ENCODE measurements at places on chromosomes 1 and 21. TPM values are rescaled to one million over a fixed set of nuclear protein-coding genes. Genes with fewer than 3 reads are reported as not detected.
A peak's percentile ranks its signal among the peaks of the same experiment; 100 is the strongest.

DNA sequence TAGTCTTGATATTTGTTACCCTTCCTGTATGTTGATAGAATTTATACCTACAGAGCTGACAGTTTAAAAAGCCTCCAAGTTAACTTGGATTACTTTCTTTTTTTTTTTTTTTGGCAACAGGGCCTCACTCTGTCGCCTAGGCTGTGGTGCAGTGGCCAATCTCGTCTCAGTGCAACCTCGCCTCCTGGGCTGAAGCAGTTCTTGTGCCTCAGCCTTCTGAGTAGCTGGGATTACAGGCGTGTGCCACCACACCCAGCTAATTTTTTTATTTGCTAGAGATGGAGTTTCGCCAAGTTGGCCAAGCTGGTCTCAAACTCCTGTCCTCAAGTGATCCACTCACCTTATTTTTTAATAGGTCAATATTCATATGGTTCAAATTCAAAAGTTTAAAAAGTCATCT, 32.7 kb downstream of the WDTC1 start:
- H3K27me3 ChIP-seq: no peaks in the 10 kb centered on the region
- H3K36me3 ChIP-seq: peaks cover 56% of the 10 kb centered on the region
- H3K4me3 ChIP-seq: no peak overlapping the region
- no peak overlapping the region for H3K27ac ChIP-seq
- H3K4me1 ChIP-seq: no peaks in the 10 kb centered on the region
- no peak for DNase-seq

DNA sequence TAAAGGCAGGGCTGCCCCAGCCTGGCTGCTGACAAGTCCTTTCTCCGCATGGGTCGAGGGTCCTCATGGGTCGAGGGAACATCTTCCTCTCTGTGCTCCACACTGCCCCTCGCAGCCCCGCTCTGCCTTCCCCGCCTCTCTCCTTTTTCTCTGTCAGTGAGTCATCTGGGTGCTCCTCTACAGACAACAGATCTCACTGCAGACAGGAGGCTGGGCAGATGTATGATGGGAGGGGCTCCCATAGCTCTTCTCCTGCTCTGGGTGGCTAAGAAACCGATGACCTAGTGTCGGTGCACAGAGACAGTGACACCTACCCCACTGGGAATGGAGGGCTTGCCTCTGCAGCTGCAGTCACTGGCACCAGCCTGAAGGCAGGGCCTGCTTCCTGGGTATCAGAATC, 5.5 kb downstream of the KCNA10 start:
- no peak for DNase-seq
- H3K27me3 ChIP-seq: no peaks in the 10 kb centered on the region
- H3K36me3 ChIP-seq: no peaks in the 10 kb centered on the region
- H3K27ac ChIP-seq: no peak overlapping the region
- H3K4me3 ChIP-seq: no peak overlapping the region
- H3K4me1 ChIP-seq: no peaks in the 10 kb centered on the region

DNA sequence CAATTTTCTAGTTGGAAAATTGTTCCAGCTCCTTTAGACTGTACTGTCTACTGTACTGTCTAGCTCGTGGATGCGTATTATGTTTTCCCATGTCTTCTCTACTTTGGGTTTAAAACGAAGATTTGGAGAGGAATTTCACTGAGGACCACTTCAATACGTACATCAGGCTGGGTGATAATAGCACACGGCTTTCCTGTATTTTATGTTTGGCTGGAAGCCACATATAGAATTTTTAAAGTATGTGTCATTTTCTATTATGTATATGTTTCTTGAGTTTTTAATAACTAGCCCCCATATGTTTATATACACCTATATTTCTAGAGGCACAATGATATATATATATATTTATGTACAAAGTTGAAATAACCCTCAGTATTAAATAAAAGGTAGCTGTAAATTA, 226.4 kb downstream of the GREM2 start:
- no peak overlapping the region for H3K27ac ChIP-seq
- no peaks in the 10 kb centered on the region for H3K36me3 ChIP-seq
- no peaks in the 10 kb centered on the region for H3K27me3 ChIP-seq
- H3K4me1 ChIP-seq: no peaks in the 10 kb centered on the region
- no peak for DNase-seq

GRCh38 chr1:45654540-45655280, 30.9 kb upstream of the CCDC17 start:
- no peak overlapping the region for H3K27ac ChIP-seq
- no peaks in the 10 kb centered on the region for H3K4me1 ChIP-seq
- H3K36me3 ChIP-seq: no peaks in the 10 kb centered on the region

DNA sequence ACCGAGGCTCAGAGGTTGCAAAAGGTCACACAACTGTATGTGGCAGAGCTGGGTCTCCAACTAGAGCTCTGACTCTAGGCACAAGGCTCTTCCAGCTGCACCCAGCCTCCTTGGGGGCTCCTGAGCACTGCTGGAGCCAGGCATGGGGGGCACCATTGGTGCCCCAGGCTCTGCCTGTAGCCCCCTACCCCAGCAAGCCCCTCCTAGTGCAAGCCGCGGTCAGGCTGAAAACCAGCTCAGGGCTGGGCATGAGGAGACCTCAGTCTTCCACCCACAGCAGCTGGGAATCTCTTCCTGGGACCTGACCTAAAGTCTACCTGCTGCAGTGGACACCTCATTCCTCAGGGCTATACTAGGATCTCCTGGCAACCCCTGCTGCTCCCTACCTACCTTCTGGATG, 14.6 kb downstream of the TNNT2 start:
- H3K27me3 ChIP-seq: no peaks in the 10 kb centered on the region
- no peaks in the 10 kb centered on the region for H3K4me1 ChIP-seq
- H3K27ac ChIP-seq: peak overlapping the region; percentile 9

DNA sequence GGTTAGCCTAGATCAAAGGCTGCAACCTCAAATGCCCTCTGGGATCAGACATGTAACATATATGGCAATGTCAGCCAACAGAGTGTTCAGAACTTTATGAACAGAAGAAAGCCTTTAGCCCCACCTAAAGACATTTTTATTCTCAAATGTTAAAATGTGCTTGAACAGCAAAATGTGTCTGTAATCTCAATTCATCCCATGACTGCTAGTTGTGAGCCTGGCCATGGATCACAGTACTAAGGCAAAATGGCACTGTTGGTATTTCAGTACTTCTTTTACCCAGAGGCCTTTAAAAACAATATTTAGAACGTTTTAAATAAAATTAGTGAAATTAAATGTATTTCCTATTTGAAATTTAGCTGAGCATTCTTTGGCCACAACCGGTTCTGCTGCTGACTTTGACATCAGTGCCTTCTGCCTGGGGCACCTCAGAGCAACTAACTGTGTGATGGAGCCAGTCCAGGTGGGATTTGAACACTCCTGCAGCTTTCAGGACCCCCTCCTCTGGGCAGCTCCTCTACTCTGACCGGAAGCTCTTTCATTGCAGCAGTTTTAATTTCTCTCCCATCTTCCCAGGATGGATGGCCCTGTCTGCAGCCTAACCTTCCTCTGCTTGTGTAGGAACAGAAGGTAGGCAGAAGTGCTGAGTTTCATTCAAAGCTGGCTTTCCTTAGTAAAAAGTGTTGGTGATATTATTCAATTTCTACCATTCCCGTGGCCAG, 68.3 kb upstream of the NFIA start:
- H3K27me3 ChIP-seq: no peaks in the 10 kb centered on the region
- no peaks in the 10 kb centered on the region for H3K4me1 ChIP-seq
- no peak overlapping the region for H3K4me3 ChIP-seq
- no peak for DNase-seq

DNA sequence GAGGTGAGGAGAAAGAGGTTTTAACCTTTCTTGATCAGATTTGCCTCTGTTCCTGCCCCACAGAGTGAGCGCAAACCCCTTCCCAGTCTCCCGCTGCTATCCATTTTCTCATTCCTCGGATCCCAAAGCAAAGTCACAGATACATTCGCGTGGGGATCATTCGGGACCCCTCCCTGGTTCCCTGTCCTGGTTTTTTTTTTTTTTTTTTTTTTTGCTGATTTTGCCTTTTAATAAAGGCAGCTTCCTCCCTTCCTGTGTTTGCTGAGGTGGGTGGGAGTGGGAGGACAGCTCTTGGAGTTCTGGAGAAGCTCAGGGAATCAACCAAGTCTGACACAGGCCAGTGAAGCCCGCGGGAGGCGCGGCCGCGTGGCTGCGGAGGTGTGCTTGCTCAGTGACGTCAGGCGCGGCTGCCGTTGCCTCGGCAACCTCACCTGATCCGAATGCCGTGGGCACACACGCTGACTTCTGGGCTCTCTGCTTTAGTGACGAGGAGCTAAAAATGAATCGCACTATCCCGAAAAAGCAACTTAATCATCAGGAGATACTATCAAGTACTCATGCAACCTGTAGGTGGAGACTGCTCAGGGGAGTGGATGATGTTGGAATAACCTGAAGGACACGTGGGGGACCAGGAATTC, 106.4 kb downstream of the TBX19 start:
- H3K4me3 ChIP-seq: no peak overlapping the region
- DNase-seq: peak; percentile 10
- H3K4me1 ChIP-seq: no peaks in the 10 kb centered on the region
- no peaks in the 10 kb centered on the region for H3K36me3 ChIP-seq
- H3K27ac ChIP-seq: no peak overlapping the region

GRCh38 chr1:51729824-51730301, 113.0 kb downstream of the OSBPL9 start:
- peak overlapping the region; percentile 69 for H3K4me3 ChIP-seq
- peaks cover 62% of the 10 kb centered on the region for H3K4me1 ChIP-seq
- no peaks in the 10 kb centered on the region for H3K36me3 ChIP-seq
- H3K27ac ChIP-seq: peak overlapping the region; percentile 88

DNA sequence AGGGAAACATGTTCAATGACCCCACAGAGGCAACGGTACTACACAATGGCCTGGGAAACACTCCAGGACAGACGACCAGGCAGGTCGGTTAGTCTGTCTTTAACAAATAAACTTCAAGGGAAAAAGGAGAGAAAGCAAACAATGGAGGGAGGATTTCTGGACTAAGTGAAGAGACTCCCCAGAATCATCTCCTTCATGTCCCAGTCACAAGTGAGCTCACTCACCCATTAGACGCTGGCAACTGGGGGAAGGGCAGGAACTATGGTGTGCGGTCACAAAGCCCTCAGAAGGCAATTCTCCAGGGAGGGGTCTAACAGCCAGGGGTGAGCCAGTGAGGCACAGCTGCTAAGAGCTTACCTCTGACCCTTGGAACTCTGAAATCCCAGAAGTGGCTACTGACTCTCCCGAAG, 55.7 kb upstream of the NADK start:
- H3K4me3 ChIP-seq: no peak overlapping the region
- H3K27ac ChIP-seq: no peak overlapping the region
- no peak for DNase-seq
- H3K4me1 ChIP-seq: peaks cover 28% of the 10 kb centered on the region
- H3K36me3 ChIP-seq: peaks cover 43% of the 10 kb centered on the region
- H3K27me3 ChIP-seq: no peaks in the 10 kb centered on the region

- H3K4me1 ChIP-seq: peaks cover 50% of the 10 kb centered on the region
- no peak overlapping the region for H3K27ac ChIP-seq
- no peak overlapping the region for H3K4me3 ChIP-seq
- no peaks in the 10 kb centered on the region for H3K36me3 ChIP-seq
Measured at GRCh38 chr1:47435506-47436303, 2.1 kb upstream of the FOXD2 start.

DNA sequence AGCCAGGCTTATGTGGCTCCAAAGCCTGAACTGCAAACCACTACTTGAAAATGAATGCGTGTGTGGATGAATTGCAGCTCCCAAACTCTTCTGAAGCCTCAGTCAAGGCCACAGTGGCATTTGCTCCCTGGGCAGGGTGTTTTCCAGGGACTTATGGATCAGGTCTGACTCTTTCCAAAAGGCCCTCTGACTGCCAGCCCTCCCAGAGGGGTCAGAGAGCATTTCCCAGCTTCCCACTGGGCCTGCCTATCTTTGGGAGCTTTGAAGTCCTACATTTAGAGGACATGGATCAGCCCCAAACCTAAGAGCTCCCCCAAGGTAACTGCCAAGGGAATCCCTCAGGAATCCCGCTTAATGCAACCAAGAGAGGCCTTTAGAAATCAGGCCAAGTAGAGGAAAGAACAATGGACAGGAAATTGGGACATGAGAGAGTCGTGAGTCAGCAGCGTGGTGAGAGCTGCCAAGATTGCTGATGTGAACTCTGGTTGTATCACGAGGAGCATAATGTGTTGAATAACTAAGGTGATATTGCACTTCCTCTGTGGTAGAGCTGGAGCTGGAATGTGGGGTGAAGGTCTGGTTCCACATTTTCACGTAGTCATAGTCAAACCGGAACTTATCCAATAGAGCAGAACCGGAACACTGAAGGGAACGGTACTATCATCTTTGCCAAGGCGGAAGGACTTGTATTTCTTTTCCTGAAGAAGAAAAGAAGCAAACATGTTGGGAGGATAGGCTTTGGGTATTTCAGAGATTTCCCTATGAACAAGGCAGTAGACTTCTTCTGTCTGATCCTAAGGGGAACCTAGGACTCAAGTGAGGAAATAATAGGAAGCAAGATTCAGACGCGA, 99.4 kb upstream of the JUN start:
- H3K27me3 ChIP-seq: no peaks in the 10 kb centered on the region
- peak overlapping the region; percentile 77 for H3K27ac ChIP-seq
- no peaks in the 10 kb centered on the region for H3K36me3 ChIP-seq
- peaks cover 50% of the 10 kb centered on the region for H3K4me1 ChIP-seq
- H3K4me3 ChIP-seq: no peak overlapping the region
- peak; percentile 76 for DNase-seq

The HFM1 gene
- polyA plus RNA-seq: 7.8 TPM

The FAM229A gene
- polyA plus RNA-seq: 2.8 TPM

The CR1 gene
- polyA plus RNA-seq: 0.19 TPM

The DNAI4 gene
- polyA plus RNA-seq: 0.44 TPM

Measured in heart right ventricle (tissue), 16 donors.